Right renal cortex interstitium (tissue), 3 donors: ENCODE measurements at places on chromosomes 4 and X.

DNA sequence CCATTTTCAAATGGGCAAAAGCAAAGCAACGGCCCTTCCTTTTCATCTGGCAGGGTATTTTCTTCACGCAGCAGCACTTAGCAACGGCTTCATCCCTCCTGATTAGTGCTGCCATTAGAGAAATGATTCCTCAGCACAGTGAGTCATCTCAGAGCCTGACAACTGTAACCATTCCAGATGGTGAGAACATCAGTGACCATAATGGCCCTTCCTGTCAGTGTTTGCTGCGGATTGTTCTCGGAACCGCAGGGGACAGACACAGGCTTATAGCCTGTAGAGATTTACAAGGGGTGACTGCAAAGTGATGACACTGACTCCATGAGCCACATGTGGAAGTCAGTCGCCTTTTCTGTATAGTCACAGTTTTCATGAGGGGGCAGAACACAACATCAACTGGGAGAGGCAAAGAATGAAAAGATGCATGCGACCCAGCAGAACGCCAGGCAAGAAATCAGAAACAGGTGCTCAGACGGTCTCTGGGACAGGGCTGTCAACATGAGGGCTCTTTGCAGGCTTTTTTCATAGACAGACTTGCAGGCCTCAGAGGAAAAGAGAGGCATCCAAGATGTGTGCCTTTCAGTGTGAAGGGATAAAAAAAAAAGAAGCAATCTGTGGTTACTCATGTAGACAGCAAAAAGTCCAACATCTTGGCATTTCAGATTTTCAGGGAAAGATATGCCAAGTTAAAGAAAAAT, 69.9 kb upstream of the FBXW7 start:
- DNase-seq: no peak

GRCh38 chr4:163161536-163162205, 5.0 kb downstream of the NAF1 start:
- DNase-seq: no peak

- no peak for DNase-seq
Observed at GRCh38 chr4:79025170-79025569, 85.9 kb upstream of the PAQR3 start.

GRCh38 chr4:145921231-145921630, 17.4 kb downstream of the ZNF827 start:
- DNase-seq: no peak

DNA sequence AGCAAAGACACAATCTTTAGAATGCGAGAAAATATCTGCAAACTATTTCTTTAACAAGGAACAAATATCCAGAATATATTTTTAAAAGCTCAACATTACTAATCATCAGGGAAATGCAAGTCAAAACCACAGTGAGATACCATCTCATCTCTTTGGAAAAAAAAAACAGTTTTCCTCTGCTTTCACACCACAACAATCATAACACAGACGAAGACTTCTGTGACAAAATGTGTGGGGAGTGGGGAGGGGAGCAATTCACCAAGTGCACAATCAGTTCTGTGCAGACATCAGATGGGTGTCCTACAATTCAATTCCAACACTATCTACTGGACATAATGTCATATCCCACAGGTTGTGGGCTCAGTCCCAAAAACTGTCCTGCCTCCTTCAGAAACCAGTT, 293.2 kb upstream of the SLC7A11 start:
- no peak for DNase-seq

DNA sequence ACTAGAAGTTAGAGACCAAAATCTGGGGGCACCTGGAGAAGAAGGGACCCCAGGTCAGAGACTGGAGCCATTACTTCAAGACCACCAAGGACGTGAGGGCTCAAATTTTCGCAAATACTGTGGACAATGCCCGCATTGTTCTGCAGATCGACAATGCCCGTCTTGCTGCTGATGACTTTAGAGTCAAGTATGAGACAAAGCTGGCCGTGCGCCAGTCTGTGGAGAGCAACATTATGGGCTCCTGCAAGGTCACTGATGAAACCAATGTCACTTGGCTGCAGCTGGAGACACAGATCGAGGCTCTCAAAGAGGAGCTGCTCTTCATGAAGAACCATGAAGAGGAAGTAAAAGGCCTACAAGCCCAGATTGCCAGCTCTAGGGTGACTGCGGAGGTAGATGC, 101.2 kb downstream of the NCAPG start:
- DNase-seq: no peak

GRCh38 chrX:130994671-130995070, 63.5 kb upstream of the ARHGAP36 start:
- DNase-seq: no peak

GRCh38 chr4:25759101-25759500, 103.5 kb downstream of the SLC34A2 start:
- DNase-seq: no peak

DNA sequence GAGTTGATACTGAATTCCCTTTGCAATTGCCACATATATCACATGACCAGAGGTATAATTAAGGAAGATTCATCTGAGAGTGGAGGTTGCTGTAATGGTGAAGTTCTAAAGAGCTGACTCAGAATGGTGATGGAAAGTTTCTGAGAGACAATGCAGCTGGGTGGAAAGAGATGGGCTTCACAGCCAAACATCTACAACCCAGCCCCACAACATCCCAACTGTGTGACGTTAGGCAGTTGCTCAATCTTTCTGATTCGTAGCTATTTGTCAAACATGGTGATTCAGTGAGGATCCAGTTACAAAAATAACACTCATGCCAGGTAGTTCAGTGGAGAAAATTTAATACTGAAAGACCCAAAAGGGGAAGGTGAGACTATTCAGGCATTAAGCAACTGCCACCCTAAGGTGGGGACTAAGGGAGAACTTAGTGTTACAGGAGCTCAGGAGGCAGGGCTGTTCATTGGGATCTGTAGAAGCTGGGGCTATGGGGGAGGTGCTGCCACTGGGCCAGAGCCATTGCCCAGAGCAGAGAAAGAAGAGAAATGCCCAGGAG, 6.9 kb upstream of the AFF1 start:
- no peak for DNase-seq

- DNase-seq: no peak
Observed at GRCh38 chr4:98385831-98386230, 124.6 kb downstream of the RAP1GDS1 start.

DNA sequence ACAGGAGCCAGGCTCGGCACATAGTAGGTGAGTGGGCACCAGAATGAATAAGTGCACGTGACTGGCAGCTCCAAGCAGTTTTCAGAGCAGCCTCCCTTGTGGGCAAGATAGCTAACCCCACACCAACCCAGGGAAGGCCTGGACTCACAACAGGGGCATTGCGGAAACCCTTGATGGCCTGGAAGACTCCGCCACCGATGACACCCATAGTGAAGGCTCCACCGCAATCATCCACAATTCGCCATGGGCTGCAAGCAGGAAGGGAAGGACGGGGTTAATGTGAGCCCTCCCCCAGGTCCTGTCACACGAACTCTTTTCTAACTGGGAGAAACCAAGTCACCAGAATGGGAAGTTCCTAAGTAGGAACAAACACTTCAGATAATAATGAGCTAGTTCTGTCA, 957 bp downstream of the TIMM17B start:
- no peak for DNase-seq

GRCh38 chrX:155966876-155967275, 30.6 kb upstream of the IL9R start:
- DNase-seq: no peak

- no peak for DNase-seq
Observed at GRCh38 chrX:109654516-109655109, 29.6 kb upstream of the KCNE5 start.

GRCh38 chr4:60313611-60314178, 886.4 kb upstream of the ADGRL3 start:
- DNase-seq: no peak

DNA sequence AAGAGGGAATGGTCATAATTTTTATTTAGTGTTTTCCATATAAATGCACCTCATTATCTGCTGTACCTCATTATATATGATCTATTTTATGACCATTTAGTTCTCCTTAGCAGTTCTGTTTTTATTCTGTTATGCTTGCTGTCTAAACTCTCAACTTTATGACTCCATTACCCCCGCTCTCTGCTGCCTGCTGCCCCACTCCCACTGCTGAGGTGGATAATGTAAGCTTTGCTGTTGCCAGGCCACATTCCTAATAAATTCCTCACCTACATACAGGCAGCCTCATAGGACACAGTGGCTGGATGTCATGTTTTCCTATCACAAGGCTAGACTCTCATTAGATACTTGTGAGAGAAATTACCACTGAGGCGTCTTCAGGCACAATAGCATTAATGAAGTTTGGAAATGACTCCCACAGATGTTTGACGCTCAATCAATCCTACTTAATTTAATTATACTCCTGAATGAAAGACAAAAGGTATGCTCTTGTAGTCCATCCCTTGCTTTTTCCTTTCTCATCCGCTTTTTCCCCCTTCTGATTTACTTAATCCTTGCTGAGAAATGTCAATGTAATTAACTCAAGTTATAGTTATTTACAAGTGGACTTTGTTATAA, 497.5 kb upstream of the IGFBP7 start:
- peak; percentile 21 for DNase-seq

GRCh38 chr4:76736414-76736813, 161.5 kb downstream of the SOWAHB start:
- DNase-seq: no peak

DNA sequence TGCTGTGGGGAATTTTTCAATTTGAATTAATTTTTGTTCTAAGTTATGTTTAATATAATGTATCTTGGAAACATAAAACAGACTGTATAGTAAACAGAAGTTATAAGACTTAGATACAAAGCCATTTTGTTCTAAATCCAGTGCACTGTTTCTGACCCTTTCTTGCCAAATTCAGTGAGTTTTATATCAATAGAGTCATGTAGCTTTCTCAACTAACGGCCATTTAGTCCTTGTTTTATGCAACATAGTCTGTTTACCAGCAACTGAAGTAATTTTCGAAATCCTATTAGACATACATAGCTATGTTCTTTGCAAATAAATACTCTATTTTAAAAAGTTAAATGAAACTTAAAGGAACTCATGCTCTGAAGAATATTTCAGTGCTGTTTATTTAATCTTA, 242.8 kb downstream of the ADGRL3 start:
- no peak for DNase-seq

GRCh38 chrX:21708116-21708515, 49.8 kb downstream of the SMPX start:
- no peak for DNase-seq

- no peak for DNase-seq
Observed at GRCh38 chr4:41320278-41320677, 63.5 kb downstream of the UCHL1 start.

- DNase-seq: no peak
Observed at GRCh38 chr4:121338518-121338917, 42.3 kb downstream of the QRFPR start.

DNA sequence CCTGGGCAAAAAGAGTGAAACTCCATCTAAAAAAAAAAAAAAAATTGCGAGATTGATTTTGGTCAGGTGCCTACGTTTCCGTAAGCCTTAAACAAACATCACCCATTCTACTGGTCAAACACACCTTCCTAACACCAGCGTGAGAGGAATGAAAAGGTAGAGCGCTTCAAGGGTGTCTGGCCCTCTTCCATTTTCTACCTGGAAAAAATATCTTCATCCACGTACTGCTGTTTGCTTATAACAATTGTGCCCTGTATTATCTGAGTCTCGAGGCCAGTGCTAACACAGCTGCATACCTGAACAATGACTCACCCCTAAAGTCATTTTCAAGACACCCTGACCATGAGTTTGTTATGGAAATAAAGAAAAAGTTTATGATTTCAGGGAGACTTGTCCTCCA, 13.9 kb downstream of the TMSB4X start:
- no peak for DNase-seq

DNA sequence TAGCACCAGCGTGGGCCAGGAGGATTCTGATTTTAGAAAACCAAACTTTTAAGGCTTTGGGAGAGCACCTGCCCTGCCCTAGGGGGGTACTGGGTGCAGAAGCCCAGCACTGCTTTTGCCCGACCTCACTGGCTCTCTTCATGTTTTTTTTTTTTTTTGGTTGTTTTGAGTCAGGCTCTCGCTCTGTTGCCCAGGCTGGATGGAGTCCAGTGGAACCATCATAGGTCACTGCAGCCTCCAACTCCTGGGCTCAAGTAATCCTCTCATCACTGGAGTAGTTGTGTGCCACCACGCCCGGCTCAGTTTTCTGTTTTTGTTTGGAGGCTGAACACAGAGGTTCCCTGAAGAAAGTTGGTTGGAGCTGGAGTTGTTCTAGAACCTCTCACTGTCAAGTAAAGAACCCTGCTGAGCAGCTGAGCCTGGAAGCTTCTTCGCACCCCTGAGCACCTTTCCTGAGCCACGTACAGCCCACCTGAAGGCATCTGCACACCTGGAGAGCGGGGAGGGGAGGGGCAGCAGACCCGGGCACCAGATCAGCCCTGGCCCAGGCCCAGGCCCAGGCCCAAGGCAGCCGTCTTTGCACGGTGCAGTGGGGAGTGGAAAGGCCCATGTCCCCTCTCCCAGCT, 49.5 kb downstream of the SHROOM2 start:
- DNase-seq: no peak

- DNase-seq: no peak
Observed at GRCh38 chrX:85031505-85031904, 27.8 kb downstream of the APOOL start.

DNA sequence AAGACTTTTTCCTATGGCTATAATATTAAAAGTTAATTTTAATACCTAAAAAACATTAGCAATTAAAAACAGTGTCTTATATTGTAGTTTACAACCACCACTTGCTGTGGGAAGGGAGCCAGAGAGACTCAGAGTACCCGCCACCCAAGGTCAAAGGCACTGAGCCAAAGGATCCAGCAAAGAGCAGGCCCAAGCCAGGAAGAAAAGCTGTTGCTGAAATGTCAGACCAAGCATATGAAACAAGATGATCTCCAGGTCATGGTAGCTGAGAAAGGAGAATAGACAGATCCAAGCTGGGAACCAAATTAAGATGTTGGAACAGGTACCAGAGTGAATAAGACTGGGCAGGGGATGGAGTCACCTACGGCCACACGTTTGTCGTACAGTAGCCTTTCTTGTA, 18.8 kb upstream of the ATOH1 start:
- no peak for DNase-seq

GRCh38 chrX:124023838-124024238, 62.3 kb downstream of the STAG2 start:
- no peak for DNase-seq

- no peak for DNase-seq
Observed at GRCh38 chr4:128384091-128384520, 96.5 kb upstream of the PGRMC2 start.
